Stimulated activated CD4-positive, alpha-beta T cell treated with anti-CD3 and anti-CD28 coated beads, Interleukin-1b, Interleukin-23, amount 100 ng/mL, for 24 hours (primary cell): ENCODE measurements at places on chromosomes 3 and 15.

- DNase-seq = no peak
These were observed 38.2 kb downstream of the DPPA2 start for GRCh38 chr3:109278141-109278540.

GRCh38 chr15:87902772-87903426 is 353.6 kb downstream of the NTRK3 start:
- no peak for DNase-seq

DNA sequence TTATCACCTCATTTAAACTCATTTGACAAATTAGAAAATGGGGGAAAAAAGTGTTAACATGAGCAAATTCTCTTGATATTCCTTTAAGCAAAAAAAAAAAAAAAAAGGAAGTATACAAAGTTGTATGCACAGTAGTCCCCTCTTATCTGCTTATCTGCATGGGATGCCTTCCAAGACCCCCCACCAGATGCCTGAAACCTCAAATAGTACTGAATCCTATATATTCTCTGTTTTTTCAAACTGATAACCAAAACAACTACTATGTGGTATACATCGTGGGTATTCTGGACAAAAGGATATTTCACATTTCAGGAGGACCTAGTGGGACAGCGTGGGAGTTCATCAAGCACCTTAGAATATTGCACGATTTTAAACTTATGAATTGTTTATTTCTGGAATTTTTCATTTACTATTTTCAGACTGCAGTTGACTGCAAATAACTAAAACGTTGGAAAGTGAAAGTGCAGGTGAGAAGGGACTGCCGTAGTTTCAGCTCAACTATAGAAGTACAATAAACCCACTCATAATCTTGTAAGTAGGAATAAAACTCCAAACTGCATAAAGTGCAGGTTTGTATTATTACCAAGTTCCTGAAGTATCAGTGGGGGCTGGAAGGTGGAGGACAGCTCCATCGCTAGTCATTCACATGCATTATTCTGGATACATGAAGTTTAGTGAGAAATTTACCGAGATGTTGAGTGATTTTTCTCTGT is 43.6 kb upstream of the PLCL2 start:
- DNase-seq = no peak

GRCh38 chr3:178310949-178311348 is 225.3 kb upstream of the KCNMB2 start:
- DNase-seq = no peak

DNA sequence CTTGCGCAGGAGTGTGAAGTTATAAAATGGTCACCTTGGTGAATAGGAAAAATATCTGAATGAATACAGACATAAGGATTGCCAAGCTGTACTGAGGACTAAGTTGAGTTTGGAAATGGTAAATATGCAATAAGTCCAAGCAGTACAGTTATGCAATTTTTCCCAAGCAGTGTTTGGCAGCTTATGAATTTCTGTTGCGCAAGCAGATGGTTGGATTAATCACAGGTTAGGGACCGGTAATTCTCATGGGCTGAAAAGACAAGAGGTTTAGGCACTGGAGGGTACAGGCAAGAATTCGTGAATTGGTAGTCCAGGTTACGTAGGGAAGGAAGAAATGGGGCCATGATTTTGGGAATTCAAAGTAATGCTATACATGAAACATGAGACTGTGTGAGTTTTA is 210.3 kb downstream of the RAP2B start:
- no peak for DNase-seq

DNA sequence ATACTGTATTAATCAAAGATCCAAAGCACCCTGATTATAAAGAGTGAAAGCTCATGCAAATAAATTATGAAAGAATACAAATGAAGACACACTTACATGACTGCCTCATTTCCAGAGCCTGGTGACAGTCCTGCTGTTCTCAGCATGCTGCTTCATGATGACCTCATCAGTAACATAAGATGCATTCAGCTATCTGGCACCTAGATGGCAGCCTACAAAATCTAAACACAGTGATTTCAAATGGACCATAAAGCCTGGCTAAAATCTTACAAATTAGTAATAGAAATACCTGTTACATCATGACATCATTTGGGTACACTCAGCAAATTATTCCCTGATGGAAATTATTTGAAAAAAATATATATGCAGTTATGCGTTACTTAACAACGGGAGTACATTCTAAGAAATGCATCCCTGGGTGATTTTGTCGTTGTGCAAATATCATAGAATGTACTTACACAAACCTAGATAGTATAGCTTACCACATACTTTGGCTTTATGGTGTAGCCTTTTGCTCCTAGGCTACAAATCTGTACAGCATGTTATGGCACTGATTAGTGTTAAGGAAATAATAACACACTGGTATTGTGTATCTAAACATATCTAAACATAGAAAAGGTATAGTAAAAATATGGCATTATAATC is 207.2 kb downstream of the EPHA3 start:
- no peak for DNase-seq

DNA sequence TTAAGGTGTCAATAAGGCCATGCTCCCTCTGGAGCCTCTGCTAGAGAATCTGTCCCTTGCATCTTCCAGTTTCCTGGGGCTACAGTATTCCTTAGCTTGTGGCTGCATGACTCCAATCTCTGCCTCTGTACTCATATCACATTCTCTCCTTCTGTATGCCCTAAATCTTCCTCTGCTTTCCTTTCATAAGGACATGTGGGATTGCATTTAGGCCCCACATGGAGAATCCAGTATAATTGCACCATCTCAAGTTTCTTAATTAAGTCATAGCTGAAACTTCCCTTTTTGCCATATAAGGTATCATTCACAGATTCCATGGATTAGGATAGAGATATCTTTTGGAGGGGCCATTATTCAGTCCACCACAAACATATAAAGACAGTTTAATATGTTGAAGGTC is 409.8 kb upstream of the TMCO5A start:
- DNase-seq = no peak

DNA sequence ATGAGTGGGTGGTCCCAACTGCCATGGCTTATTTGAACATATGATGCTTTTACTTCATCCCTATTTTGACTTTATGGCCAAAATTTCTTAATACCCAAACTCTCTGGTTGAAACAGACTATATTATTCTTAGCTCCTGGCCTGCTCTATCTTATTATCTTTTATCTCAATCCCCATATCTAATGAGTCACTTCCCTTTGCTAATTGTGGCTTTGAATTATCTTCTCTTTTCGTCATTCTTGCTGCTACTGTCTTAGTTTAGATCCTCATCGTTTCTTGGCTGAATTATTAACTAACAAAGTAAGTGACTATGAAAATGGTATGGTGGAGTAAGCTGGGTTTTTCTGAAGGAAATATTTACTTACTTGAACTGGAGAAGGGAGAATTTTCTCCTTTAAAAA is 28.2 kb upstream of the DNAJC19 start:
- DNase-seq = no peak

DNA sequence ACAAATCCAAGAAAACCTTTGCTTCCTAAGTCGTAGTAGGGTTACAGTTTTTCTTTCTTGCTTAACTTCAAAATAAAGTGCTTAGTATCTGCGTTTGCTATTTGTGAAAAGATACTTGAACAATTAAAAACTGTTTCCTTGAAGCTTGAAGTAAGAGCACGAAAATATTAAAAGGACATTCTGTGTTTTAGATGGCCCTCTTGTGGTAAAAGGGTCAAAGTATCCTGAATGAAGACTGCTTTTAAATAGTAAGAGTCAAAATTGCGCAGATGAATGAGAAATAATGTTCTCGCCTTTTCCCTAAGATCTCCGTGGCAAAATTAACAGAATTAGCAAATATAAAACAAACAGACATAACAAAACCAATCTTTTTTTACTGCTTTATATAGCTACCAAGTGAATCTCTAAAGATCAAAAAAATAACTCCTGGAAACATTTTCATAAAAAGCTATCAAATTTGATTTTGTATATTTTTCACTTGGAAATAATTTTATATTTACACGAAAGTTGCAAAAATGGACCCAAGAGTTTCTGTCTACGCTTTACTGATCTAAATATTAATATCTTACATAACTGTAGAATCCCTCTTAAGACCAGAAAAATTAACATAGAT is 175.4 kb downstream of the MBNL1 start:
- DNase-seq = no peak

DNA sequence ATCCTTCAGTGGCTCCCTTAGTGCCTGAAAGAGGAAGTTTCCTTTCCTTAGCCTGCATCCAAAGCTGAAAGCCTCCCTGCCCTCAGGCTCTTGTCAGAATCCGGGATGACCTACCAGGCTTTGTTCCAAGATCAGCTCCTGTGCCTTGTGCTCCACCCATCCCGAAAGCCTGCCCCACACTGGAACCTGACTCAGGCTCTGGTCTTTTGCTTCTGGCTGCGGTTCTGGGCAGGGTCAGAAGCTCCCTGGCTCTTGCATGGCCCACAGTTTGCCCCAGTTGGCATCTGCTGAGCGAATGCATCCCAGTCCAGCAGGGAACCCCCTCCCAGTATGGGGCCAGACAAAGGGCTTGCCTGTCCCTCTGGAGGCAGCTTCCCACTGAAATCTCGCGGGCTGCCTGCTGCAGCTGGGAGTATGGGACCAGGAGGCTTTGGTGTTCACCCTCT is 25.9 kb upstream of the KIF23 start:
- no peak for DNase-seq
